ENCODE measurements at places on chromosomes 7 and 10. TPM values are rescaled to one million over a fixed set of nuclear protein-coding genes. Genes with fewer than 3 reads are reported as not detected.

DNA sequence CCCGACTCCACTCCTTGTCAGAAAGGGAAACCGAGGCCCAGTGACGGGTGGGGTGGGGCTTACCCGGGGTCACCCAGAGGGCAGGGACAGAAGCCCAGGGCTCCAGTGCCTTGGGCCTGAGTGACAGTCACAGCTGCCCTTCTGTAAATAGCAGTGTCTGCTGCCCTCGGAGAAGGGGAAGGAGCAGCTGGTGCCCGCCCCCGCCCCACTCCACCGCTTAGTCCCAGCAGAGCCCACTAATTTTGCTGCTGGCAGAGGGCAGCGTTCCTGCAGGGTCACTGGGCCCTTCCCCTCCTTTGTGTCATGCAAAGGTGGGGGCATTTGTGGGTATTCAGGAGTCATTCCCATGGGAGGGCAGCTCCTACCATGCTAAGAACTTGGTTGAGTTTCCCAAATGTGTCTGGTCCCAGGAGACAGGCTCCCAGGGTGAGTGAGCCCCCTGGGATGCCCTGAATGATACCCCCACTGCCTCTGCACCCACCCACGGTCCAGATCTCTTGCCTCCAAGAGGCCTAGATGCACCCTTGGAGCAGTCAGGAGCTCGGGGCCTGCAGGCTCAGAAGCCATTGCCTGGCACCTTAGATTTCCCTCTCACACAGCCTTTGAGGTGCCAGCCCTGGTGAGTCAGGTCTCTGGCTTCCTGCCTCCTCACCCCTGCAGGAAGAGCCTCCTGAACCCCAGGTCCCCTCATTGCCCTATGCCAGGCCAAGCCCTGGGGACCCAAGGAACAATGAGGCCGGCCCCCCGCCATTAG is 17.2 kb downstream of the SH2B2 start:
- H3K27ac ChIP-seq = no peak overlapping the region
- H3K4me3 ChIP-seq = no peak overlapping the region
- peaks cover 6% of the 10 kb centered on the region for H3K27me3 ChIP-seq
- no peak for DNase-seq
- H3K36me3 ChIP-seq = no peaks in the 10 kb centered on the region

DNA sequence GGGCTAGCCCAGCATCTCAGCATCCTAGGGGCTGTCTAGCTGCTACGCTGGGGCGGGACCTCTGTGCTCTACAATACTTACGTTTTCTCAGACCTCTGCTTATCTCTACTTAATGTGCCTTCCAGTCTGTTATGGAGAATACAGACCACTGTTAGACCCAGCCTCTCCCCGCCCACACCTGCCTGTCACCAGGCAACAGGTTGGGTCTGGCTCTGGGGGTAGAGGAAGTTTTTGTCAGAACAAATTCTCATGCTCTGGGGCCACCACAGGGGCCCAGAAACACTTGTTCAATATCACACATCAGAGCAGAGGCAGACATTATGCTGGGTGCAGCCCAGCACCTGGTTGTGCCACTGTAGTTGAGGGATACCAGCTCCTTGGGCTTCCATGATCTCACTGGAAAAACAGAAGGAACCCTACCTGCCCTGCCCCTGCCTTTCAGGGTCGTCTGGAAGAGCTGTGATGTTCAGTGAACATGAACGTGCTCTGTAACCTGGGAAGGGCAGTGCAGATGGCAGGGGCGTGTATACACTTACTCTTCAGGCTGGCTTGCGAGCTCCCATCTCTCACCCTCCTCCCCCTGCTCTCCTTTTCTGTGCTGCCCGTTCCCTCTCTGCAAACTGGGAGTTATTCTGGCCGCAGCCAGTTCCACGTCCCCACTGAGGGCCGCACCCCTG is 135.2 kb upstream of the PODXL start:
- no peak overlapping the region for H3K27ac ChIP-seq
- no peaks in the 10 kb centered on the region for H3K36me3 ChIP-seq
- H3K27me3 ChIP-seq = peaks cover 1% of the 10 kb centered on the region
- no peaks in the 10 kb centered on the region for H3K4me1 ChIP-seq

GRCh38 chr7:111593343-111593742 is 31.1 kb upstream of the IMMP2L start:
- H3K27me3 ChIP-seq = no peaks in the 10 kb centered on the region
- no peak overlapping the region for H3K4me3 ChIP-seq
- no peaks in the 10 kb centered on the region for H3K36me3 ChIP-seq
- no peak overlapping the region for H3K27ac ChIP-seq

Gene MYL10
- total RNA-seq = not detected

- no peaks in the 10 kb centered on the region for H3K36me3 ChIP-seq
- no peaks in the 10 kb centered on the region for H3K27me3 ChIP-seq
- no peak for DNase-seq
- H3K4me1 ChIP-seq = peaks cover 25% of the 10 kb centered on the region
- H3K4me3 ChIP-seq = no peak overlapping the region
- peak overlapping the region; percentile 55 for H3K27ac ChIP-seq
Observed at GRCh38 chr10:127148933-127149220, 47.5 kb downstream of the INSYN2A start.

Gene ACTA2
- total RNA-seq = 4.3 TPM

DNA sequence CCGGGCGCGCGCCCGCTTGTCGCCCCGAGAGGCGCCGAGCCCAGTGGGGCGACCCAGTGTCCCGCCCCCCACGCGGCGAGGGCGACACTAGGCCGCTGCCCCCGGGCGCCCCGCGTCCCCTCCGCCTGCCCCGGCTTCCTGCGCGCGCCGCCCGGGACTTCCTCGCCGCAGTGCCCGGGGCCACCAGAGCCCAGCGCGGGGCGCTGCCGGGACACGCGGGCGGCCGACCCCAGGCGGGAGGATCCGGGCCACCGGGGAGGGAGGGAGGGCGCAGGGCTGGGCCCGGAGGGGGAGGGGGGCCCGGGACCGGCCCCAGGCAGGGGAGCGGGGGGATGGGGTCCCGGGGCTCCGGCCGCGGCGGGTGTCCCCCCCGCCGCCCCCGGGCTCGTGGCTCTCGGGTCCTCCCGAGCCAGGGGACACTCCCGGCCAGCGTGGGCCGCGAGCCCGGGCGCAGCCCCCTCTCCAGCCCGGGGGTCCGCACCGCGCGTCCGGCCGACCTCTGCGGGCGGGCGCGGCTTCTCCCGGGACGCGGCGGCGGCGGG is 435 bp upstream of the PWWP2B start:
- H3K4me1 ChIP-seq = peaks cover 7% of the 10 kb centered on the region
- H3K36me3 ChIP-seq = peaks cover 9% of the 10 kb centered on the region

Gene MACC1
- 0.29 TPM for total RNA-seq

DNA sequence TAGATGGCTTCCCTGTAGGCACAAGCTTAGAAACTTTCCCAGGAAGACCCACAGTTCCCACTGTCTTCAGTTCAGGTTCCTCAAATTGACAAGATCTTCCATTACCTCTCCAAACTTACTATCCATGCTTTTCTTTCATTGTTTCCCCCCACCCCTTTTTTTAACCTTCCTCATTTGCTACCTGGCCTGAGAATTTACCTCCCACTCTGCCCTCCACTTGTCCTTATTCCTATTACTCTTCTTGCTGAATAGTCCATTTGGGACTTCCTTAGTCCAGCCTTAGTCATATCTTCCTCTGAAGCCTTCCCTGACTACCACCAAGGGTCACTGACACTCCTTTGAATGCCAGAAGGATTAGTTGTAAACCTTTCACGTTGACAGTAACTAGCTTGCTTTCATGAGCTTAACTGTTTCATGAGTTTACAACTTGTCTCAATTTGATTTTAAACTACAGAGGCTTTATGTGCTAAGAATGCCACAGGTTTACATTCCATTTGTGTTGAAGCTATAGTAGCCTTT is 1.2 kb upstream of the CALU start:
- H3K4me1 ChIP-seq = peaks cover 14% of the 10 kb centered on the region
- DNase-seq = no peak
- H3K4me3 ChIP-seq = peak overlapping the region; percentile 96
- H3K27me3 ChIP-seq = peaks cover 2% of the 10 kb centered on the region

DNA sequence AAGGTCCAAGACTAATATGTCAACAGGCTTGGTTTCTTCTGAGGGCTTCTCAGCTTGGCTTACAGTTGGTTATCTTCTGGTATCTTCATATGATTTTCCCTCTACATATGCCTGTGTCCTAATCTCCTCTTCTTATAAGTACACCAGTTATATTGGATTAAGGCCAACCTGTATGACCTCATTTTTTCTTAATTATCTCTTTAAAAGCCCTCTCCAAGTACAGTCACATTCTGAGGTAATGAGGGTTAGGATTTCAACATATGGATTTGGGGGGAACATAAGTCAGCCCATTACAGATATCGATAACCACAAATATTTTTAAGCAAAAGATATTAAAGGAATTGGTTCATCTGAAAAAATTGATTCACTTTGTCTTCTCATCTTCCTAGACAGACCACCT is 49.2 kb downstream of the IQUB start:
- DNase-seq = no peak
- H3K27ac ChIP-seq = no peak overlapping the region
- no peaks in the 10 kb centered on the region for H3K27me3 ChIP-seq
- no peaks in the 10 kb centered on the region for H3K4me1 ChIP-seq

- H3K27ac ChIP-seq = no peak overlapping the region
- H3K36me3 ChIP-seq = no peaks in the 10 kb centered on the region
- no peak overlapping the region for H3K4me3 ChIP-seq
- peaks cover 2% of the 10 kb centered on the region for H3K27me3 ChIP-seq
- no peak for DNase-seq
- no peaks in the 10 kb centered on the region for H3K4me1 ChIP-seq
Observed at GRCh38 chr10:126593968-126594701, 76.4 kb downstream of the C10orf90 start.

Gene GRID2IP
- 0.66 TPM for total RNA-seq

DNA sequence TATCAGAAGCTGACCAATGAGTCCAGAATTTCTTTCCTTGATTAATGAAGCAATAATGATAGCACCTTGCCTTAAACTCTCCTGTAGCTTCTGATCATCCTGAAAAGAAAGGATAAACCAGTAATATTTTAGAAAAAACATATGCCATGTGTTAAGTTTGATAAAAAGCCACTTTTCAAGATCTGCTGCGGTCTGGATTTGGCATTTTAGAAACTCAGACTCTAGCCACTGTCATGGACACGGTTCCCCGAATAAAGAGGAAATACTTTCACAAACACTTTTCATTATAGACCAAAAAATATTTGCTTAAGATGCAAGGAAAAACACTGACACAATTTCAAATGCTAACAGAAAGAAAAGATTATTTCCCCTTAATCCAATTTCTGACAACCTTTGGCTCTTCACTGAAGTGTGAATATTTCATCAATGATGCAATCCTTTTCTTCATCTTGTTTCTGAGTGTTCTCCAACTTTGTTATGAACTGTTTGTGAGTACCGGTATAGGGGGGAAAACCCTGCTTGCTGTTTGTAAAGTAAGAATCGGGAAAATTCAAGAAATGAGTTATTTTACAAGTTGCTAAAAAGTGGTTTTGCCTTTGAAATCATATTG is 329.5 kb downstream of the CRPPA start:
- H3K36me3 ChIP-seq = no peaks in the 10 kb centered on the region
- H3K27me3 ChIP-seq = no peaks in the 10 kb centered on the region
- no peak overlapping the region for H3K27ac ChIP-seq
- DNase-seq = no peak

Gene GHRHR
- total RNA-seq = not detected

Gene THAP5
- total RNA-seq = 10.2 TPM

GRCh38 chr7:147432576-147432975 is 1158.0 kb upstream of the C7orf33 start:
- no peaks in the 10 kb centered on the region for H3K27me3 ChIP-seq
- H3K4me3 ChIP-seq = no peak overlapping the region
- DNase-seq = no peak
- H3K36me3 ChIP-seq = no peaks in the 10 kb centered on the region

- no peak for DNase-seq
- H3K27me3 ChIP-seq = peaks cover 5% of the 10 kb centered on the region
- H3K4me3 ChIP-seq = no peak overlapping the region
- H3K27ac ChIP-seq = no peak overlapping the region
- peaks cover 9% of the 10 kb centered on the region for H3K4me1 ChIP-seq
Observed at GRCh38 chr10:43958071-43958432, 309.4 kb upstream of the ZNF32 start.

All from glutamatergic neuron (in vitro differentiated cells).